ENCODE measurements at places on chromosomes 3 and 15.

DNA sequence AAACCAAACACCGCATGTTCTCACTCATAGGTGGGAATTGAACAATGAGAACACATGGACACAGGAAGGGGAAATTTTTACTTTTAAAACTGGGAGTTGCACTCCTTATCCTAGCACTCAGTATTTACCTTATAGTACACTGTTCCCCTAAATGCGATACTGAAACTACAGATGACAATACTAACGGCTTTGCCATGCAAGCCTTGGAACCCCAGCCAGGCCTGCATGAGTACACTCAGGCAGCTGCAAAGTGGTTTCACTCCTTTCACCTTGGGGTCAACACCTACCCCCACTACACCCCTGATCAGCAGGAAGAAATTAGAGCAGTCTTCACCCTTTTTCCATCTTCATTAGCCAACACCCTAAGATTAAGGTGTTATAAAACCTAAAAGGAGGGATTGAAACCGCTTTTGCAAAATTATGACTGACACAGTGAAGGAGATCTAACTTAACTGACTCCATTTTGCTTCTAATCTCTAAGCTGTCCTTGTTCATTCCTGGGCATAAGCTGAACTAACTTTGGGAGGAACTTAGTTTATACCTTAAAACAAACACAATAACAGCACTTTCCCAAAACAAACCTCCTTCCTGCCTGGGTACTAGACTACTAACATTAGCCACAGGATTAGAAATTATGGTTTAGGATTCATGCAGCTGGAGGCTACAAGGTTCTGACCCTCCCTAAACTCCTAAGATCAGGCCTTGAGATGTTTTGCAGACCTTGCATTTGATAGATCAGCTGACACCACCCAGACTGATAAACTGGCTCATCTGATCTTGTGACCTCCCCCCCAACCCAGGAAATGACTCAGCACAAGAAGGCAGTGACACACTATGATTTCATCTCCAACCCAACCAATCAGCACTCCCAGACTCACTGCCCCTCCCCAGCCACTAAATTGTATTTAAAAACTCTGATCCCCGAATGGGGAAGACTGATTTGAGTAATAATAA lies 452.1 kb upstream of the PPP2R3A start:
- DNase-seq: no peak

- no peak for DNase-seq
Measured at GRCh38 chr3:113695431-113695785, 1.0 kb downstream of the USF3 start.

- DNase-seq: no peak
Measured at GRCh38 chr3:143295201-143296080, 175.9 kb downstream of the CHST2 start.

- no peak for DNase-seq
Measured at GRCh38 chr15:80689716-80690115, 5.4 kb upstream of the ABHD17C start.

DNA sequence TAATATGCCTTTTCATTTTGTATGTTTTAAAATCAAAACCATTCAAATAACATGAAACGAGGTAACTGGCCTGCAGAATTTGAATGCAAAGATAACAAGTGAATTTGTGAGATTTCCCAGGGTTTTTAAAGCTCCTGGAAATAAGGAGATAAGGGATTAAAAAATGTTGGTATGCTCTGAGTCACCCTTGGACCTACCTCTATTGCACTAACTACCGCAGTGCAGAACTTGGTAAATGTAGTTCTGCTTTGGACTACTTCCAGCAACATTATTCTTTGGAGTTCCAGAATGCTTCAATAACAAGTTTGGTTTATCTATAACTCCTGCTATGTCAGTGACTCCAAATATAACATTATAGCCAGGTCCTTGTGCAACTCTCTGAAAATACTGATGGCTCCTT lies 201.7 kb downstream of the GAP43 start:
- DNase-seq: no peak

- no peak for DNase-seq
Measured at GRCh38 chr15:87591582-87591981, 665.0 kb downstream of the NTRK3 start.

GRCh38 chr15:52855157-52855556 lies 65.0 kb upstream of the ONECUT1 start:
- DNase-seq: no peak

- no peak for DNase-seq
Measured at GRCh38 chr3:110470310-110470709, 601.3 kb upstream of the NECTIN3 start.

GRCh38 chr3:189710620-189711402 lies 79.6 kb downstream of the TP63 start:
- DNase-seq: no peak

DNA sequence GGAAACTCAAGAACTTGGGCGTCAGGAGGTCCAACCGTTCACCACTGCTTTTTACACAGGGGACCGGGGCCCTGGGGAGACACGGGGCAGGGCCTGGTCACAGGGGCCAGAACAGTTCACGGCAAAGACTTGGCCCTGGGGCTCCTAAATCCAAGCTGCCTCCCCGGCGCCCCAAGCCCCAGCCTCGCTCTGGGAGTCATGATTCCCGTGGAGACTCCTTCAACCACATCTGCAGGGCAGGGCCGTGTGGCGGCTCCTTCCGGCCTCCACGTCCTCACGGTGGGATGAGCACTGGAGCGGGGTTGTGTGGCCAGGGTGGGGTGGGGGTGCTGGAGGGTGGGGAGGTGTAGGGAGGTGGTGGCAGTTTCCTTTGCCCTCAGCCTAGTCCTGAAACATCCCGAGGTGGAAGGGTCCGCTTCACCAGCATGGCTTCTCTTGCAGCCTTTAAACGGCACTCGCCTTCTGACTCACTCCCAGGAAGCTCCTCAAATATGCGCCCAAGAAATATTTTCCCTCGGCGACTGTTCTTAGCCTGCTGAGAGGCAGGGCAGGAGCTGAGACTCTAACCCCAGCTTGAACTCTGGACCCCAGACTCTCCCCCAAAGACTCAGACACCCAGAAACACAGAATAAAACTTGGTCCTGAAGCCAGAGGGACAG lies 1.8 kb downstream of the MUC4 start:
- no peak for DNase-seq

GRCh38 chr3:184914628-184915027 lies 102.7 kb downstream of the VPS8 start:
- DNase-seq: no peak

All from Ammon's horn (tissue), 1 donor.